ENCODE measurements at places on chromosomes 2 and 18.

DNA sequence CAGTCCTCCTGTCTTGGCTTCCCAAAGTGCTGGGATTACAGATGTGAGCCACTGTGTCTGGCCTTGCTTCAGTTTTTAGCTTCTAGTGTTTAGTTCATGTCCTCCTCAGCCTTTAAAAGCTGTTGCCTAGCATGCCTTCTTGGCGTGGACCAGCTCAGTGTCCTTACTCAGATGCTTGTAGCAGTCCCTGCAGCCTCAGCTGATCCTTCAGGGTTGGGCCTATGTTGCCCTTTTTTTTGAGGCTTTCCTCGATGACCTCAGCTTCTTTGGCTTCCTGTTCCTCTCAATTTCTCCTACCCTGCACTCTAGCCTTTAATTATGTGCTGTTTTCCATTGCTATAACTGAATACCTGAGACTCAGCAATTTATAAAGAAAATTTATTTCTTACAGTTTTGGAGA lies 57.7 kb downstream of the TANC1 start:
- no peak for DNase-seq

DNA sequence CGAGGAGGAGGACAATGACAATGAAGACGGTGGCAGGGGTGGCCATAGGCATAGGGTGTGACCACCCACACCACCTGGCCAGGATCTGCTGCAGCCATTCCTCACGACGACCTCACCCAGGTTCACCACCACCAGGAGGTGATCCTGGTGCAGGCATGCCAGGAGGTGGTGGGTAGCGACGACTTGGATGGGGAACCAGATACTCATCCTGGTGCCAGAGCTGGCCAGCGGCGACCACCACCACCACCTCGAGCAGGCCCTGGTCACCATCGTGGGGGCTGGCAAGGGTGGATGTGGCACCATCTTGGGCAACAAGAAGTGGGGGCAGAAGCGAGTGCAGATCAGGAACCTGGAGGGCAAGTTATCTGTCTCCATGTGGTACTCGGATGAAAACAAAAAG lies 117.1 kb upstream of the NXPH2 start:
- DNase-seq: no peak

DNA sequence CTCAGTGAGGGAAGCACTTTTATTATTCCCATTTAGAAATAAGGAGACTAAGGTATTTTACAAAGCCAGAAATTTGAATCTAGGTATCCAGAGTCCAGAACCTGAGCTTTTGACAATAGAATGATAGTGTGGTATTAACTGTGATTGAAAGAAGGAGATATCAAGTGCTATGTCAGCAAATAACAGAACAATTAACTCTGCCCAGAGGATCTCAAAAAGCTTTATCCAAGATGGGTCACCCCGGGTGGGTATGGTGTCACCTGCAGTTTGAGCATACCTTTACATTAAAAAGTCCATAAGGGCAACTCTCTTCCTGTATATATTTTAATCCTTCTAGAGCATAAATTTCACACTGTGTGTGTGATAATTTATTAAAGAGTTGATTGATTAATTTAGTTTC lies 105.4 kb downstream of the LRP1B start:
- no peak for DNase-seq

DNA sequence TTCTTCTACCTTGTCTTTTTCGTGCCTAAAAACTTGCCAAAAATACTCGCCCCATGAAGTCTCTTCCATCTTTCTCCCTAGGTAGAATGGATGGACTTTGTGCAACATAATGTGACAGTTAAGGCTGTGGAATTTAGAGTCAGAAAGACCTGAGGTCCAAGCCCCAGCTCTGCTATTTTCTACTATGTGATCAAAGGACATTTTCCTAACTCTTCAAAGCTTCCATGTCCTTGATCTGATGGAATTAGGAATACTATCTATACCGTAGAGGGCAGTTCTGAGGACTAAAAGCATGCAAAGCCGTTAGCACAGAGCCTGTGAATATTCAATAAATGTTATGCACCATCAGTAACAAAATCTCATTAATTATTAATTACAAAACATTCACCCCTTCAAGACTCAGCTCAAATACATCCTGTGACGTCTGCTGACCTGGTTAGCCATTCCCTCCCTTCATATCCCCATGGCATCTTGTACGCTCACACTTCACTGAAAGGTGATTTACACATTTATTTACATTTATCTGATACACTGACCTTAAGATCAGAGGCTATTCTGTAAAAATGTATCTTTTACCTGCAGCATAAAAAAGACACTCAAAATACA lies 15.1 kb downstream of the IWS1 start:
- DNase-seq: no peak

GRCh38 chr2:168526641-168527040 lies 70.6 kb downstream of the CERS6 start:
- no peak for DNase-seq

DNA sequence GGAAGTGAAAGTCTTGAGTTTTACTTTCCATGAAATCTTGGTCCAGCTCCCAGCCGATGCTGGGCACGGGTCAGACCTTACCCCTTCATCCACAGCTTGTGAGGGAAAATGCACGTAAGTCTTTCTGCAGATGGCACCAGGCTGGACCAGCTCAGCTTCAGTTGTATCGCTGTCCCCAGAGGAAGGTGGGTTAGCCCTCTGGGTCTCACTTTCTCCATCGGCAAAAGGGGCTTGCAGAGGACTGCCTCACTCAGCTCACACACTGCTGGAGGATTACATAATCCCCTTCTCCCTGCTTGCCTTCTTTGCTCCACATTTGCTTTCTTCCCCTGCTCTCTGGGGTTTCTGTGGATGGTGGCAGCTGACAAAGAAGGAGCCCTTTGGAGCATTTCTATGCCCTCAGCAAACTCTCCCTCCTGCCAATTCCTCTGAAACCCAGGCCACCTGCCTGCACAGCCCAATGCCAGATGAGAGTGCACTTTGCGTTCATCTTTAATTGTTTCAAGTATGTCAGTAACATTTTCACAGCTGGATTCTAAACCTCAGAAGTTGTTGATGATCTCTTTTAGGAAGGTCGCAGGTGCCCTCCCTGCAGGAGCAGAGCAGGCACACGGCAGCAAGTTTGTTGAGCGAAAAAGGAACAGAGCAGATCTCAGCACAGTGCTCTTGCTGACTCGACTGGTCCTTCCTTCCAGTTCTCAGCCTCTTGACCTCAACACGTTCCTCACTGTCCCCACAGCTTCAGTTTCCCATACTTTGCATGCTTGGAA lies 155.6 kb upstream of the GLI2 start:
- DNase-seq: no peak

- no peak for DNase-seq
Observed at GRCh38 chr2:170360546-170361089, 182.7 kb downstream of the MYO3B start.

DNA sequence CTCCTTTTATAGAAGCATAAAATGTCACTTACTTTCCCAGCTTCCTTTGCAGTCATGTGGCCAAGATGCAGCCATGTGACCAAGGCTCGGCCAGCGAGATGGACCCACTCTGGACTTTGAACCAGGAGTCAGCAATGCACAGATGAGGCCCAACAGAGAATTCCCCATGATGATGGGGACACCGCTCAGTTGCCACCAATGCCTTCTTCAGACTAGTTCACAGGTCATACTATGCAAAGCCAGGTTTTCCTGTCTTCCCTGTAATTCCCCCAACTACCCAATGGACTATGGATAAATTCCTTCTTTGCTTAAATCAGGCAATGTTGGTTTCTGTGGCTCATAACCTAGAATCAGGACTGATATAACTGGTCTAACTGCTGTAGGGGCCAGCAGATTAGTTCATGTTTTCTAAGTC lies 22.5 kb upstream of the REL start:
- no peak for DNase-seq

DNA sequence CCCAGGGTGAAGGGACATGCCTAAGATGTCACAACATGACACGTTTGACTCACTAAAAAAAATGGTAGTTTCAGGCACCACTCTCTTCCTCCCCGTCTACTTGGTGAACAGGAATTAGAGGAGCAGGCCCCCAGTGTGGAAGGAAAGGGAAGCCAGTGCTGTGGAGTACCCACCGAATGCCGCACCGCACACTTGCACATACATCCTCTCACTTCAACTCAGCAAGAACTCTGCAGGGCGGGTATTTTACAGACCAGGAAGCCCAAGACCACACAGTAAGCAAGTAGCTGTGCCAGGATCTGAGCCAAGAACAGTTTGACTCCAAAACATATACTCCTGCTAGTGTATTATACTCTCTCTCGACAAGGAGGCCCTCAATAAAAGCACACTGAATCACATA lies 69.8 kb downstream of the BCL2 start:
- no peak for DNase-seq

DNA sequence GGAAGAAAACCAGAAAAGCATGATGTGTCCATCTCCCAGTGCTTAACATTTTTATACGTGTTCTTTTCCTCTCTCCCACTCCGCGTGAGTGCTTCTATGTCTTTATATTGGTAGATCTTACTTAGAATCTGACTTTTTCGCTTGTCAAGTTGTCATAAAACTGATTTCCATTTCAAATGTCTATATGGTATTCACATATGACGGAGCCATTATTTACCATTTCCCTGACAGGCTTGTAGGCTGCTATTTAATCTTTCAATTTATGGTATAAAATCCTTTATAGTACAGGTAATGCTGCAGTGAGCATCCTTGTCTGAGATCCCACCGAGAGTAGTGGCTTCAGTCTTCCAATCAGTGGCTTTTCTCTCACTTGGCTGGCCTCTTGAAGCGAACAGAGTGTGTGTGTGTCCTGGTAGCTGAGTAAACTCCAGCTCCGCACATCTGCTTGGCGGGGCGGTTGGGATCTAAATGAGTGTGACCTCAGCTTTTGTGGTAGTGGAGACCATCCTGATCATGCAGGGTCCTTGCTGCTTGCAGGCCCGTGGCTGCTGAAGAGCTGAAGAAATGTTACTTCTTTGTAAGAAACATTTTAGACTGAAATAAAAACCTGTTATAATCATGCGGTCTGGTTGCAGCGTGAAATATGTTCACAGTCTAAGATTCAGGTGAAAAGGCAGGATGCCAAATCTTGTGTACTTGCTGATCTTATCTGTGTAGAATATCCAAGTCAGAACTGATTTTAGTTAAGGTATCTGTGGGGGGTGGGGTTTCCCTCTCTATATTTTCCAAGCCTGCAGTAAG lies 40.2 kb downstream of the INPP4A start:
- no peak for DNase-seq

DNA sequence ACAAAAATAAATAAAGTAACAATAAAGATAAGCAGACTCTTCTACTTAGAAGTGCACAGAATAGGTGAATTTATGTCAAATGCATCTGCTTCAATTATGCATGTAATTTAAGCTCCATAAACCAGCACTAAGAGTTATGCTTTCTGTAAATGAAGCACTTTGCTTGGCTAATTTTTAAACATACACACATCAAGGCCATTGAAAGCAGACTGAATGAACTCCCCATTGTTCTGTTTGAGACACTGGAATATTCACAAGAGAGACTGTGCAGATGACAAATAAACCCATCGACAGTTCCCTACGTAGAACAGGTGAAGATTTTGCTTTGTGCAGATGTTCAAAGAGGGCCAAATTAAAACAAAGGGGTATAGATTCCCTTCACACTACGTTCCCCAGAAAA lies 133.4 kb downstream of the PID1 start:
- DNase-seq: no peak

DNA sequence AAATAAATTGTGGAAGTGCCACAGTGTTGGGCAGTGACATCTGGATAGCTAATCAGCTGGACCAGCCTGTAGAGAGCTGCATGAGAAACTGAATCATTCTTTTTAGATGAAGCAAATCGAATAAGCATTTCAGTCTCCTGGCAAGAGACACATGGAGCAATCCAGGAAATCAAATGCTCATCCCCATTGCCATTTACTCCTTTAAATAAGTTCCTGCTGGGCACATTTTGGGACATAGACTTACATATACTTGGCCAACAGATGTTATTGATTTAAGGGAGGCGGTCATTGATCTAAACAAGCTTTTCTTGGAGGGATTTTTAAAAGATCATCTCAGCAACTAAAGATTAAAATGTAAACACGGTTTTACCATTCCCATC lies 307.1 kb downstream of the STK39 start:
- no peak for DNase-seq

- no peak for DNase-seq
Observed at GRCh38 chr2:3177891-3178577, 199.6 kb downstream of the EIPR1 start.

DNA sequence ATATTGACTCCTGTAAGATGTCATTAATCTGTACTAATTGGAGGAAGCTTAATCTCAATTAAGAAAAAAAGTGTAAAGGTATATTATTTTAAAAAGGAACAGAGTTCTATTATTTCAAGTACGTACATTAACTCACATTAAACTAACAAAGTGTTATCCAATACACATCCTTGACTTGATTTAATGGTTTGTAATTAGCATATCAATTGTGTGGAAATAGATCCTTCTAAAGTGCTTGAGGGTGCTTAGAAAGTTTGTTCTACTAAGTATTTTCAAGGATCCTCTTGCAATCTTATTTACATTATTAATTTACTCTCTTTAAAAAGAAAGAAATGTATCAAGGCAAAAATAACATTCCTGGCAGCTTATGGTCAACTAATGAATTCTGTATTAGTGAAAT lies 720.3 kb downstream of the KCNJ3 start:
- no peak for DNase-seq

DNA sequence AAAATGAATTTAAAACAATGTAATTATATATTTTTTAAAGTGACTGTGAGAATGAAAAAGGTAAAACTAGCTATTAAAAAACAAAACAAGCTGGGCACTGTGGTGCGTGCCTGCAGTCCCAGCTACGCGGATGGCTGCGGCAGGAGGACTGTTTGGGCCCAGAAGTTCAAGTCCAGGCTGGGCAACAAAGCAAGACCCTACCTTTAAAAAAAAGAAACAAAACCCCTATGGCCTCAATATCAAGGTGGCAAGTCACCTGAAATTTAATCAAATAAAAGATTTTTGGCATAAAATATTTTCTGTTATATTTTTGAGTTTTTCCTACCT lies 46.9 kb upstream of the STRN start:
- no peak for DNase-seq

- DNase-seq: no peak
Observed at GRCh38 chr2:41610501-41611190, 437.2 kb upstream of the PKDCC start.

Data from GM12878 (cell line).